Dorsolateral prefrontal cortex (tissue), 122 donors: ENCODE measurements at places on chromosomes 13 and 19. TPM values are rescaled to one million over a fixed set of nuclear protein-coding genes. Genes with fewer than 3 reads are reported as not detected.

The CILP2 gene
- 0.52 TPM for total RNA-seq

The SOX1 gene
- 6.9 TPM for total RNA-seq

The C19orf38 gene
- 2.5 TPM for total RNA-seq

The NTN5 gene
- total RNA-seq, result 1.9 TPM

The SLITRK6 gene
- 0.13 TPM for total RNA-seq

The SLC7A9 gene
- total RNA-seq, result 0.38 TPM

The RASIP1 gene
- 14.3 TPM for total RNA-seq

The TMEM205 gene
- 92.7 TPM for total RNA-seq

The CD177 gene
- total RNA-seq, result 1.8 TPM

The GSX1 gene
- total RNA-seq, result not detected

The FAM124A gene
- 30.6 TPM for total RNA-seq

The URAD gene
- not detected for total RNA-seq

The KIR2DL1 gene
- not detected for total RNA-seq

The PGLYRP2 gene
- not detected for total RNA-seq

The ZNF154 gene
- 21.5 TPM for total RNA-seq

The ZNF738 gene
- 12.0 TPM for total RNA-seq

The KPNA3 gene
- 35.7 TPM for total RNA-seq

The CBY2 gene
- total RNA-seq, result not detected

The FUT1 gene
- 2.6 TPM for total RNA-seq

The APOC1 gene
- 23.0 TPM for total RNA-seq

The ZNF443 gene
- total RNA-seq, result 6.1 TPM

The UBE2L5 gene
- total RNA-seq, result 0.67 TPM

The IGSF23 gene
- total RNA-seq, result not detected

The GEMIN7 gene
- total RNA-seq, result 14.6 TPM

The ZNF101 gene
- total RNA-seq, result 10.2 TPM

The MAP2K2 gene
- 141 TPM for total RNA-seq

The FCER2 gene
- not detected for total RNA-seq

The CYP4F11 gene
- total RNA-seq, result 15.9 TPM
